Stimulated activated CD4-positive, alpha-beta T cell treated with anti-CD3 and anti-CD28 coated beads, TNF-alpha, amount 100 ng/mL, for 4 hours (primary cell): ENCODE measurements at places on chromosomes 12 and 14.

DNA sequence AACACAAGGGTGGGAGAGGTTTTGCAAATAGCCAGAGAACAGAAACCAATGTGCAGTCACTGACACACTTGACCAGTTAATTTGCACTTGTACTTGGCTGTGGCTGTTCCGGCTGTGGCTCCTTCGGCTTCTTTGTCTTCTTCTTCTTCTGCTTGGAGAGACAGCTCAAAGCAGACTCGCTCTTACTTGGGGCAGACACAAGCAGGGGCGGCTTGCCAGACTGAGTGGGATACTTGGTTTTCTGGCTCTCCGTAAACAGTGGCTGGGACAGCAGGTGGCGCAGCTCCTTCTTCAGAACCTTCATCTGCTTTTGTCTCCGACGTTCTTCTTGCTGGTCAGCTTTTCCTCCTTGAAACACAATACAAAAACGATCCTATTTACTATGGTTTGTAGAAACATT, 25.0 kb downstream of the OTUB2 start:
- DNase-seq: no peak

GRCh38 chr14:23381871-23382270, 5.0 kb downstream of the CMTM5 start:
- no peak for DNase-seq

DNA sequence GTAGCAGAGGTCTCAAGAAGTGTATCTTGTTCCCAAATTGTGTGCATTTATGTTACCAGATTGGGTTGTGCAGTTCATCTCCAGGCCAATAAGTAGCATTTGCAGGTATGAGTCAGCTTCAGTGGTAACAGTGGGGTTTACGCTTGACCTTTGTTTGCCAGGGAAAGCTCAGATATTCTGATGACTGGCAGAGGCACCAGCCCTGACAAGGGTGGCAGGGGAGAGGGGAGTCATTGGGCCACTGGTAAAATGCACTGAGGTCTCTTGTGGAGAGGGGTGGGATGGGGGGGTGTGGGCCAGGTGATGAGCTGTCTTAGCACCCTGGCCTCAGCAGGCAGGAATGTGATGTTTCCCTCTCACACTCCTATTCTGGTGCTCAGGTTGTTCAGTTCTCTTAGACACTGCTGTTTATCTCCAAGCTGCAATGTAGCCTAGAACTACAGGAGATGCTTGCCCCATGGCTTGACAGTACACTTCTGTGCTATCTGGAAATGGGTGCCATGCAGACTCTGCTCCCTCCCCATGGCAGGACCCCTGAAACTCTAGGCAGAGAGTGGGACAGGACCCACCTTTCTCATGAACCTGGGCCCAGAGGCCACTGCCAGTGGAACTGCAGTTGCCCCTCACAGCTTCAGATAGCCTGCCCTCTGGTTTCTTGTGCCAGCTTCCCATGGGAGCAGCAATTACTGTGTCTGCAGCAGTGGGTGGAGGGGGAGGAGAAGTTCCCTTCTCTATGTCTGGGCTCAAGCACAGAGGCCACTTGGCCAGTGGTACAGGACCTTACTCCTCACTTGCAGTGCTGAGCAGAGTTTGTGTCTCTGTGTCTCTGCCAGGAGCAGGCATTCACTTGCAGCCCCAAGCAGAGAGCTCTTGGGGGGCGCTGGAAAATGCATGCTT, 31.9 kb downstream of the USP15 start:
- no peak for DNase-seq

DNA sequence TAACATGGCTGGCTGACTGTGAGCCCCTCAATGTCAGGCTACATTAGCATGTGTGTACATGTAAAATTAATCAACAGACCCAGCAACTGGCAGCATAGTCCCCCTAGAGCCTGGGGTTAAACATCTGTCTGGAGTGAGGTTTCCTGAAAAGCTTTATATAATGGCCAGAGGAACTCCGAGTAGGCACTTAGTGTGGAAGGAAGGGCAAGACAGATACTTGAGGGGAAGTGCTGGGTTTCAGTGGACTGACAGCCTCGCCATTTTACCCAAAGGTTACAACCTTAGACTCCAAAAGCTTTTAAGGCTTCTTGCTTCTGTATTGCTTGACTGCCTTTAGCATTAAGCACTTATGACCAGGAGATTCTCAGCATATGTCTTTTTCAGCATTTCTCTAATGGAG, 430.8 kb downstream of the FLRT2 start:
- no peak for DNase-seq

GRCh38 chr14:80678436-80678835, 263.1 kb downstream of the CEP128 start:
- no peak for DNase-seq

GRCh38 chr12:108019862-108020261, 109.2 kb upstream of the WSCD2 start:
- no peak for DNase-seq

- no peak for DNase-seq
These were observed 83.2 kb downstream of the SLC38A6 start for GRCh38 chr14:61064210-61064609.

GRCh38 chr12:131755305-131756113, 44.6 kb downstream of the SFSWAP start:
- no peak for DNase-seq

- DNase-seq: no peak
These were observed 136.1 kb upstream of the MAP1LC3B2 start for GRCh38 chr12:116423094-116423493.

DNA sequence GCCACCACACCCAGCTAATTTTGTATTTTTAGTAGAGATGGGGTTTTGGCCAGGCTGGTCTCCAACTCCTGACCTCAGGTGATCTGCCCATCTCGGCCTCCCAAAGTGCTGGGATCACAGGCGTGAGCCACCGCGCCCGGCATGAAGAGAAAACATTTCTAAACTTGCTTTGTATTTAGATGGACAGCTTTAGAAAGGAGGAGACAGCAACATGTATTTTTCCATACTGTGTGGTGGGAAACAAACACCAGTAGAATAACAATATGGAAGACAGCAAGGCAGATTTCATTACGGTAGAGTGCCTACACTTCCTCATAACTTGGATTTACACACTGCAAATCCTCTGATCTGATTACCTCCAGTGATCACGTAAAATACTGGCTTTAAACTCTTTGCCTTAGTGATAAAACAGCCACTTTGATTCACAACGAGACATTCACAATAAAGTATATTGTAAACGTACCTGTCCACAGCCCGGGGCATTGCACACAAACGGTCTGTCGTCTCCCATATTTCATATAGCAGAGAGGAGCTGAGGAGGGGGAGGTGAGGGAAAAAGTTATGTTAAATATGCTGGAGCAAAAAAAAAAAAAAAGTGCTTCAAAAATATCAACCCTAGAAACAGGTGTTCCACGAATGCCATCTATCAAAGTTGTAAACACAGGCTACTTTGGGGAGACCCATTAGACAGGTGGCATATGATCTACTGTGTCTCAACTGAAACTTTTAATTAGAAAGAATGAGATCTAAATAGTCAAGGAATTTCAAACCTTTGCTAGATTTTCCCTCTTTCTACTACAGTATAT, 25.5 kb downstream of the ATF7 start:
- DNase-seq: no peak

GRCh38 chr14:36097356-36097755, 79.2 kb downstream of the PTCSC3 start:
- DNase-seq: no peak

DNA sequence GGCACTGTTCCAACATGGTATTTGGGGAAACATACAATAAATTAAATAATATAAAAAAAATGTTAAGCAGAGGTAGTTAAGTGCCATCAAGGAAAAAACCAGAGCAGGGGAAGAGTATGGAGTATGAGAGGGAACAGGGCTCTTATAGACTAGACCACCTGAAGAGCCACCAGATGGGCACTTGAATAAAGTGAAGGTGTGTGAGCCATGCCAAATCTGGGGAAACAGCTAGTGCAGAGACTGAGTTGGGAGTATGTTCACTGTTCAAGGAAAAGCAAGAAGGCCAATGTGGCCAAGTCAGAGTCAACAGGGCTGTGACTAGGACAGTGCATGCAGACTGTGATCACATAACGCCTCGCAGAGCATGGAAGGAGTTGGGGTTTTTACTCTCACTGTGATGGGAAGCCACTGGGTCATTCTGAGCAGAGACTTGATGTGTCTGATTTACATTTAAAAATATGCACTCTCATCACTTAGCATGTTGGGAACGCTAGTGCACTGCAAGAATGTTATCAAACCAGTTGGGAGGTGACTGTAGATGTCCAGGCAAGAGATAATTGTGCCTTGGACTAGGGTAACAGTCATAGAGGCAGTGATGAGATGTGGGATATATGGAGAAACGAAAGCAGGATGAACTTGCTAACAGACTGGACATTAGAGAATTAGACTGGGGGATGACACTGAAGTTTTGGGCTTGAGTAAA, 25.6 kb downstream of the NDUFA12 start:
- DNase-seq: no peak

DNA sequence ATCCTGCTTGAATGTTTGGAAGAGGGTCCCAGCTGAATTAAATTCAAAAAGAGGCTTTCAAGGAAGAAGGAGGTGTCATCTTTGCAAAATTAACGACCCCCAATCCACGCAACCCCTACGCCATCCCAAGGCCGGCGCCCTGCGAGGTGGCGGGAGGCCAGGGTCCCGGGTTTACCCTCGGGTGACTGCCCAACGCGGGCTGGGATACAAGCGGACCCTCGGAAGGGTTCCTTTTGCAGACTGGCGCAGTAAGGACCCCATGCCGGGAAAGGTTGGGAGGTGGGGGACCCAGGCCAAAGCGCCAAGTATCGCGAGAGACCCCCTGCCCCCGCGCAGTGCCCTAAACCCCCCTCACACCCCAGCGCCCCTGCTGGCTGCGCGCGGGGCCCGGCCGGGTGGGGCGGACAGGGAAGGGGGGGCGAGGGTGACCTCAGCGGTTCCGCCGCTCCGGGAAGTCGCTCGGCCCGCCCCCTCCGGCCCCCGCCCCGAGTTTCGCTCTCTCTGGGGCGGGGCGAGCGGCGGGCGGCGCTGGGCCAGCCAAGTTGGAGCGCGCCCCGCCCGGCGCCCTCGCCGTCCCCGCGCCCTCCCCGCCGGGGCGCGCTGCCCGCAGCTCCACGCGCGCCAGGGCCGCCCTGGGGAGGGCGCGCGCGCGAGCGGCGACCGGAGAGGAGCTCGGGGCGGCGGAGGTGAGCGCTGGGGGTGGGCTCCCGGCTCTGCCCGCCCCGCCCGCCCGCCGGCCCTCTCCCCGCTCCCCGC, 708 bp upstream of the ZBTB42 start:
- peak; percentile 71 for DNase-seq

DNA sequence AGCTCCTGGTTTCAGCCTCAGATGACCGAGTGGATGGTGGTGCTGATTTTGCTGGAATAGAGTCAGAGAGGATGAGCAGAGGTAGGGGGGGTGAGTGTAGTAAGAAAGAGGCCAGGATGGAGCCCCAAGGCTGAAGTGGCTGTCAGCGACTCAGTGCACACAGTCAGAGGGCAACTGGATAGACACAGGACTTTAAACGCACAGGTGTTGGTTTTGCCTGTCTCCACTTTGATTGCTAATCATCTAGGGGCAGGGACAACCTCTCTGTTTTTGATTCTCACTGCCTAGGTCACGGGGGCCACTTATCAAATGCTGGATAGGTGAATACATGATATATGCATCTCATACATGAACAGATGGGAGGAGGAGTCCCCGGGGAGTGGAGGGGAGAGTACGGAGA, 99.5 kb downstream of the EGLN3 start:
- DNase-seq: no peak

GRCh38 chr12:3655328-3655900, 97.5 kb downstream of the CRACR2A start:
- DNase-seq: no peak

DNA sequence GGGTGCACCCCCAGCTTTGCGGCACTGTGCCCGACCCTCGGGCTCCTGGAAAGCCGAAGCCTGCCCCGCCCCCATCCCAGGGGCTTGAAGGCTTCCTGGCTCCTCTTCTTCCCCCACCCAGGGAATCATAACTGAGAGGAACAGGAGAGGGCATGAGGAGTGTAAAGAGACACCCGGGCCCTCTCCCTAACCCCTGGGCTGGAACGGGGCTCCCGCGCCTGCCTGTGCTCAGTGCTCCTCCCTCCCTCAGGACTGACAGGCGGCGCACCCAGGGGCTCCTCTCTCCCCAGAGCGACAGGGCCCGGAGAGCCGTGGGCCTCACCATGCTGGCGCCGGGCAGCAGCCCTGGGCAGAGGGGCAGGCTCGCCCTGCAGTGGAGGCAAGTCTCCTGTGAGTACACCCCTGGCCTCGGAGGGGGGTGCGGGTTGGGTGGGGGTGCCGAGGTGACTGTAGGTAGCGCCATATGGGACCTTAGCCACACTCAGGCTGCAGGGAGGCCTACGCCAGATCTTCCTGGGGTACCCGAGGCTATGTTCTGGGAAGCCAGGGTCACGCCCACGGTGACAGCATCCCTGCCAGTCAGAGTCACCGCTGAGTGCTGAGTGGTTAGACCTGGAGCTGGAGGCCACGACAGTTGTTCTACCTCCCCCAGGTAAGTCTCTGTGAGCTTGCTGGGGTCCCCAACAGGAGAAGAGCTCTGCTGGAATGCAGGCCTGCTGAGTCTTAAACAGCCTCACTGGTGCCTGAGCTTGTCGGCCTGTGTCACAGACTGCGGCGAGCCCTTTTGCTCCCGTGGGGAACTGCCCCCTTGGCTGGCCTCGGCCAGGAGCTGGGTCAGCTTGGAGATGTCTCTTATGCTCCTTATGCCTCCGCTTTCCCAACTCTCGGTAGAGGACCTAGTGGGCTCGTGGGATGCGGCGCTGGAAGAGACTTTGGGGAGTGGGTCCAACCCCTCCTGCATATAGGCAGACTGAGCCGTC, 7.8 kb downstream of the LRTM2 start:
- DNase-seq: no peak

DNA sequence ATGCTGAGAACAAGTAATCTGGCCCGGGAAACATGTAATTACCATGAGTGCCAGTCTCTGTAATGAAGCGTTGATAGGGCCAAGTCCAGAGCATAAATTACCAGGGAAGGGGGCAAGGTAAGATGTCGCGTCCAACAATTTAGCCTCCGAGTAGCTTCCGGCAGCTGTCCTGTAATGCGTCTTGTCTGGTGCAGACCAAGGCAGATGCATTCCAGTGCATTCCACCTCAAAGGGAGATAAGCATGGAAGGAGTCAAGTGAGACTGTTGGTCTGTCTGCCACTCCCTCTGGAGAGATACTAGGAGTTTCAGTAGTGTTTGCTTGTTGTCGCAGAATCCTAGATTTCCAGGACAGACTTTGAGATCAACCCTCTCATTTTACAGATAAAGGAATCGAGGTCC, 218.3 kb downstream of the AACS start:
- no peak for DNase-seq

DNA sequence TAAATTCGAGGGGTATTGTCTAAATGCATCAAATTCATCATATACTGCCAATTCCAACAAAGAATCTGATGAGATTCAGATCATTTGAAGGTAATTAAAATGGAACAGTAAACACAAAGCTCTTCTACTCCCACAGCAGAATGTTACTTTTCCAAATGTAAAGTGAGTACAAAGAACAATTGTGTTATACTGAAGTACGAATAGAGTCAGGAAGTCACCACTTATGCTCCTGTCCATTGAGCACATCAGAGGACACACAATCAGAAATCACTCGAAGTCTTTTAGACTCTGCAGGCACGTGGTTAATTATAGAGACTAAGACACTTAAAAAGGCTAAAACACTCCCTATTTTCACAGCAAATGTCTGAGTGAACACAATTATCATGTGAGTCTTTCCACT, 388.5 kb upstream of the MIS18BP1 start:
- DNase-seq: no peak

- DNase-seq: no peak
These were observed 9.1 kb downstream of the GPR19 start for GRCh38 chr12:12686925-12687324.

GRCh38 chr12:6074427-6074826, 50.0 kb downstream of the VWF start:
- DNase-seq: no peak

- DNase-seq: no peak
These were observed 942 bp downstream of the SYT1 start for GRCh38 chr12:78865516-78865915.
